ENCODE measurements at places on chromosomes 5 and 9.

- no peak for DNase-seq
These were observed 40.2 kb downstream of the TRIO start for GRCh38 chr5:14183187-14183939.

DNA sequence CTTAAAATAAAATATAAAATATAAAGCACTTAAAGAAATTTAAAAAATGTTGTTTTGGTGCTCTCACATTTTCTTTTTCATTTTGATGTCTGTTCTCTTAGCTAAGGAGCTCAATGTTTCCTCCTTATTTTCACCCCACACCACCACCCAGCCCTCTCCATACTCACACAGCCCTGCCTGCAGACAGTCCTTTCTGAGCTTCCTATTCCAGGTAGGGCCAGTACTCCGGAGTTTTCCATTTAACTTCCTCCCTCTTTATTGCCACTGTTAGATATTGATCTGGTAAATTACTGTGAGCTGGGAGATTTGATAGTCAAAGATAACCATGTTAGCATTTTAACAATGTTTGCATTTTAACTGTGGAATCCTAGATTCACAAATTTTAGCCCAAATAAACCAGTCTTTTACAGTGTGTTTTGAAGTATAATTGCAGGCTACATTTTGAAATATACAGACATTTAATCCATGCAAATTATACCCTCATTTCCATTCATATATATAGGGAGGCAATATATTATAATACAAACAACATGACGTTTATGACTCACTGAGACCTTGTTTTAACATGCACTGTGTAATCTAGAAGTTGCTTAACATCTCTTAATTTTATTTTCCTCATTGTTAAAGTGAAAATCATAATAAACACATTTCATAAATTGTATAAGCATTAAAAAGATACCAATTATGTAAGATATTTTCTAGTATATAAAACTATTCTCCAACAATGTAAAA is 927.1 kb downstream of the NR2F1-AS1 start:
- DNase-seq, result no peak

DNA sequence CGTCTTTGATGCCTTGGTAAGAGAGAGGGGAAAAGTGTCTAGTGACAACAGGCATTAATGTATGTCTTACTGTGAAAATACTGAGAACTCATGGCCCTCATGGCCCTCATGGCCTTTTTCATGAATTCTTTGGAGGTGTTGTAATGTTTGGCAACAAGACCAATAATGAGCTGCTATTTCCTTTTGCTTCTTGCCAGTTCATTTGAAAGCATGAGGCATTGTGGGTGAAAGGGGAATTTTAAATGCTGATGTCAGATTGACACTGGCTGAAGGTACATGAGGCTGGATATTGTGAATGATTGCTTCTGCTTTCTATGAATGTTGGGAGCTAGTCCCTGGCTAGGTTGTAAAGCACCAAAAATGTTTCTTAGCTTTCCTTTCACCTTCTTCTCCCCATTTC is 79.2 kb downstream of the DOCK2 start:
- no peak for DNase-seq

DNA sequence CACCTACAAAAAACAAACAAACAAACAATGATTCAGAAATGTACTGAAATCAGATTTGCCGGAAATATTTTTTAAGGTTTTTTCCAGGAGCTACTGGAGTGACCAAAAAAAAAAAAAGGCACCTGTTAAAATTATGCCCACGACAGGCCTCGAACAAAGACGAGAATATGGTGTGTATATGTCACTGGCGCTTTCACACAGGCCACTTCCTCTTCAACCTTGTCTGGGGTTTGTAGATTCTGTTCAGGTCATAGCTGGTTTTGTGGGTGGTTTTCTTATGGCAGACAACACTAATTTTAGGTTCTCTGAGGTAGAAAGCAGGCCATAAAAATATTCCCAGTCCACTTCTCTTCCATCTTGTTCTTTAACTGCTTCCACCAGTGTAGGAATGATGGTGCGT is 7.0 kb downstream of the NDUFB6 start:
- DNase-seq, result no peak

DNA sequence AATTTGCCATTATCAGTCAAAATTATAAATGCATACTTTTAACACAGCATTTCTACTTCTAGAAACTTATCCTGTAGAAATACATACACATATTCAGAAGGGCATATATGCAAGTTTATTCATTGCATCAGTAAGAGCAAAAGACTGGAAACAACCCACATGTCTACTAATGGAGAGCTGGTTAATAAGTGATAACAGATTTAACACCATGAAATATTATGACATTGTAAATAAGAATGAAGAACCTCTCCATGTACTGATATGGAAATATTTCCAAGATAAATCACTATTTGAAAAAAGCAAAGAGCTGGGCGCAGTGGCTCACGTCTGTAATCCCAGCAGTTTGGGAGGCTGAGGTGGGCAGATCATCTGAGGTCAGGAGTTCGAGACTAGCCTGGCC is 54.5 kb downstream of the ELOVL7 start:
- DNase-seq, result no peak

DNA sequence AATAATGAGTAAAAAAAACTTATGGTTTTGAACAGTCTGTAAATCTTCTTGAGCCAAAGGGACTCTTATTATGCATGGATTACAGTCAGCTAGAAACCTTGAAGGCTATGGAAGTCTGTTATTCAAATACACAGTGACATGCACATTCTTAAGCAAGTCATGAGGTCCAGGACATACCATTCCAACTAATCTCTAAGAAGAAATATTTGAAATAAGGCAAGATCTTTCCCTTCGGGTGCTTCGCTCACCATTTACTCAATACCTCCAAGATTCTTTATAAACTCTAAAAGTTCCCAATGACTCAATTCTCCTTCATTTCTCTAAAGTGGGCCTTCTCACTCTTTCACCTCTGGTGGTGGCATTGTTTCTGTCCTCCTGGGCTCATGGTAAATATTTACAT is 811.0 kb downstream of the NR2F1-AS1 start:
- DNase-seq, result no peak

DNA sequence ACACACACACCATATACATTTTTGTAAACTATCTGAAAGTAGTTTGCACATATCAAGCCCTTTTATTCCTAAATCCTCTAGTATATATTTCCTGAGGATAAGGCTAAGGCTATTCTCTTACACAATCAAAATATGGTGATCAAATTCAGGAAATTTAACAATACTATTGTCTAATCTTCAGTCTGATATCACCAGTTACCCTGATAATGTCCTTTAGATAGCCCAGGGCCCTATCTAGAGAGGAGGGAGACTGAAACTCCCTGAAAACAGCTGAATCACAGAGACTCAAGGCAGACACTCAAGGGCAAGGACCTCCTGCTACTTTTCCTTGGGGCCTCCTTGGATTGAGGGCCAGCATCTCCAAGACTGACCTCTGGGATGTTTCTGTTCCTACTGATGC is 30.4 kb downstream of the PTTG1 start:
- DNase-seq, result no peak

DNA sequence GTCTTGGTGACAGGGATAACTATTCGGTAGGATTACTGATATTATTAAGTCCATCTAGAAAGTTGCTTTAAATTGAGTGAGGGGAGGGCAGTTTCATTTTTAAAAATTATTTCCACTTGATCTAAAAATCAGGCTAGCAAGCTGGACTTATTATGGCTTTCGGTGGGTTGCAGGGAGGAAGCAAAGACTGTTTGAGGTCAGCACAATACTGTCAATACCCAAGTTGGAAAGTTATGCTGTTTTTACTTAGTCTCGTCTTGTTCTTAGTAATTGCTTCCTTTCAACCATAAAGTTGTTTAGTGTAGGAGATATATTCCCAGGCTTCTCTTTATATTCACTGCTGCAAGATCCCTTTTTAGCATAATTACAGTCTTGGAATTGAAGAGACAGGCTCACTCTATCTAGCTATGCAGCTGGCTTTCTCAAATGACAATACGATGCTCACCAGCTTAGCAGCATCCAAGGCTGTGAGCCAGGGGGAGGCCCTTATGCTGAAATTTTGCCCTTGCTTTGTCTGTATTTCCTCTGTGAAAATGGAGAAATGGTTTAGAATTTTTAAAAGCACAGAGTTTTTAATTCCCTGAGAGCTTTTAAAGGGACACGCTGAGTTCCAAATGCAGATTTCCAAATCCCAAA is 68.2 kb upstream of the APC start:
- DNase-seq, result no peak

DNA sequence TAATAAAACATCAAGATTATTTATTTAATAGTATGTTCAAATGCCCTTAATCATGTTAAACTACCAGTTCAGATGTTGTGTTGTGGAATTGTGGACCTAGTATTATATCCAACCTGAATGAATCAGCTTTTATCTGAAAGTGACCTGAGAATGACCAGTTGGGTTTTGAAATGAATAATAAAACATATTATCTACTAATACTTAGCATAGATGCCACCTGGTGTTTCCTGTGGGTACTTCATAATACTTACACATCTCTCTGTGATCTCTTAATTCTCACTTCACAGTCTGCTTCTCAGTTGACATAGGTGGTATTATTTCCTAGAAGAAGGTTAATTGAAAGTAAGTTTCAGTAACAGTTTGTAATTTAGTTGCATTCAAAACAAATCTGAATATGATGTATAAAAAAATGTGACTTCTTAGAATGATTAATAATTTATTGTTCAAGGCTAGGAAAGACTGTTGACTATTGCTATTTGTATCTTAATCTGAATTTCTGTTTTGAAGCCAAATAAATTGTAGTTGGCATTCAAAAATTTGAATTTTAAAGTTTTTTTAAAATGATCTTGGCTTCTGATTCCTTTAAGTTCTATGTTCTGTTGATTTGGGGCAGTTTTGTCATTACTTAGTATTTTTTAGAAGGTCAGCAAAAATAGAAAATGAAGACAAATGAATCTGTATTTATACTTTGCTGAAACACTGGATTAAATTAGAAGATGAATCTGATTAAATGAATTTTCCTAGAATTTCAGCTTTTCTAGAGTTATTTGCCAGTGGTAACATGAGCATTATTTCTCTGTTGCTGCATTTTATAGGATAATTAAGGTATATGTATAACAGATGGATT is 48.2 kb downstream of the KIF2A start:
- peak; percentile 23 for DNase-seq

DNA sequence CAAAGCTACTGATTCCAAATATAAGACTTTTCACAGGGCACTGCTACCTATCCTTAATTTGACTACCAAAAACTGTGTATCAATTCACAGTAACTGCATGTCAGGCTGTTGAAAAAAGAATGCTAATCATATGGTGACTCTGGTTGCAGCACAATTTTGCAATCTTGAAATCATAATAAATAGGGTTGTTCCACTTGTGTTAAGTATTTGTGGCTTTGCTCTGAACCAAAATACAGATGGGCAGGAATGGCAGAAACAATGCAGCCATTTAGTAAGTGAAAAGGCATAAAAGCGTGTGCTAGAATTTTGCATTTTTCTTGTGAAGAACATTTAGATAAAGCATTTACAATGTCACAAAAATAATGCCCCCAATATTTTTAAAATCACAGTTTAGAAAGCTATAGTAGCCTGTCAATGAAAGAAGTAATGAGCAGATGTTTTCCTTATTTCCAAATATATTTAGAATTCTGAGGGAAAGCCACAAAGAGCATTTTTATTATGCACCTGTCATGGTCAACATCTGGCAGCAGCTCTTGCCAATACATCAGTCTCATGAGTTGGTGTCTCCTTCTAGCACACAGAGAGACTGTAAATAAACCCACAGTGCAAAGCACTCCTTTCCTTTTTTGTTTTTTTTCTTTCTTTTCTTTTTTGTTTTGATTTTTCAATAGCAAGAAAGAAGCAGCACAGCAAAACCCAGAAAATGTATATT is 54.8 kb upstream of the PAM start:
- DNase-seq, result no peak

GRCh38 chr5:39202597-39203274 is 16.6 kb downstream of the FYB1 start:
- DNase-seq, result no peak

GRCh38 chr9:130327070-130327780 is 61.7 kb downstream of the HMCN2 start:
- DNase-seq, result no peak

- DNase-seq, result no peak
These were observed 1043.0 kb upstream of the C9orf72 start for GRCh38 chr9:28616310-28616709.

DNA sequence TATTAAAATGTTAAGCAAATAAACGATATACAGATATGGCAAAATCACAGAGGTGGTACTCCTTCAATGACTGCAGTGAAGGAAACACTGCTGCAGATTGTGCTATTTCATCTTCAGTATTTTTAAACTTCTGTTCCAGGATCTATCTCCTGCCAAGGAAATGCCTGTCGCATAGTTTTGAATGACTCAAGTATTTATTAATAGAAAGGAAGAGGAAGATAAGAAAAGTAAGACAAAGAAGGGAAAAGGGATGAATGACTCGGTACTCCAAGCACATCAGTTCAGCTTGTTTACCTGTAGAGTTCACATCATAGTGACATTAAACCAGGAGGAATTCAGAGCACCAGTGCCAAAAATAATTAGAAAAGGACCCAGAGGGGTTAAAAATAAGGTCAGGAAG is 5.1 kb upstream of the GPX8 start:
- DNase-seq, result no peak

GRCh38 chr5:159241946-159242552 is 21.0 kb upstream of the UBLCP1 start:
- DNase-seq, result no peak

DNA sequence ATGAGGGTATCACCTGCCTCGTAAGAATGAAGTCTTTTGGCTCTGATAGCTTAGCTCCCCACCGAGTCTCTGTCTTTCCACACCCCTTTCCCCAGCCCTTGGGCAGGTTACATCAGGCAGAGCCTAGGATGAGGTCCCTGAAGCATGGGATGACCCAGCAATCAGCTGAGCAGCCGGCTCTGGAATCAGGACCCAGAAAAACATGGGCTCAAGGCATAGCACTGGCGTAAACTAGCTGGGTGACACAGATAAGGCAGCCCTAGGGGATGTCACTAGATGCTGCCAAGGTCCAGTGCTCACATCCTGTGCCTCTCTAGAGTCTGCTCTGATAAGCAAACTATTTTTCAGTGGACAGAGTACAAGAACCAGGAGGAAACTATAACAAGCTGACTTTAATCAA is 26.6 kb downstream of the IDNK start:
- no peak for DNase-seq

GRCh38 chr5:173454361-173454735 is 126.1 kb upstream of the STC2 start:
- no peak for DNase-seq

DNA sequence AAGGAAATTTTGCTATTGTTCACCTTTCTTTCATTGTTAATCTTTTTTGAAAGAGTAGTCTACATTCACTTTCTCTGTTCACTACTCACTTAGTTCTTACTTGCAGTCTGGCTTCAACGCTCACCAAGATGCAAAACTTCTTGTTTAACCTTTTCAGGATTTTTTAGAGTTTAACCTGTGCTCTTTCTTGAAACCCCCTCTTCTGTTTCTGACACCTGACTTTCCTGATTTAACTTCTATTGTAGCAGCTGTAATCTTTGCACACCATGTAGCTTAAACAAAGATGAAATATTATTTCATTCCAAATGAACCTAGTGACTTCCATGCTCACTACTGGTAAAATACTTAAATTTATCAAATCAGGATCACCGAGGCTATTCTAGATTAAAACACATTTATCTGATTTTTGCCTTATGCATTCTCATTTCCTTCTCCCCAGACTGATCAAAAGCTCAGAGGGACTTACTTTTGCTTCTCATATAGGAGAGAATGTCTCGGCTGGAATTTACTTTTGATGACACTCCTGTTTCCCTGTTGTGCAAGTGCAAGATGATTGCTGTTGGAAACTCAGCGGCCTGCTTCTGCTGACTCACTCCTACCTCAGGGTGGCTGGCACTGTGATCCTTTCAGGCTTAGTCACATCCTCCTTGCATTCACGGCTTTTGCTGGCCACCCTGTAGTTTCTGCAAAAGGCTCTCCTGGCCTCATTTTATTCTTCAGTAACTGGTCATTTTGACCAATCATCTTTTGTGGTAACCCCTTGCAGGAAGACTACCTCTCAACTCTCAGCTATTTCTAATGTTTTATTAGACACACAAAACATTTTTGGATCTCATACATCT is 109.3 kb upstream of the IFNE start:
- DNase-seq, result no peak

Data from germinal center (tissue), 1 donor.